ENCODE measurements at places on chromosomes 3 and 15. TPM values are rescaled to one million over a fixed set of nuclear protein-coding genes. Genes with fewer than 3 reads are reported as not detected.

The PHLDB2 gene
- 21.1 TPM for total RNA-seq

The NEK10 gene
- total RNA-seq = 1.2 TPM

The HYAL1 gene
- total RNA-seq = 0.38 TPM

The LDHAL6B gene
- total RNA-seq = not detected

The CD200 gene
- not detected for total RNA-seq

The HIGD2B gene
- not detected for total RNA-seq

The PCLAF gene
- total RNA-seq = 155 TPM

The GRM7 gene
- total RNA-seq = not detected

The TRNT1 gene
- 31.0 TPM for total RNA-seq

The CLEC3B gene
- total RNA-seq = not detected

The TMEM202 gene
- not detected for total RNA-seq

The GABRR3 gene
- not detected for total RNA-seq

The MESP2 gene
- 0.51 TPM for total RNA-seq

The ADAMTS17 gene
- total RNA-seq = 0.06 TPM

The IVD gene
- 13.6 TPM for total RNA-seq

The CCR8 gene
- total RNA-seq = not detected

The AADACL2 gene
- total RNA-seq = not detected

The MST1R gene
- total RNA-seq = 7.5 TPM

The FBXO40 gene
- total RNA-seq = not detected

The SLC24A5 gene
- total RNA-seq = not detected

The SORD gene
- 31.3 TPM for total RNA-seq

The TM4SF4 gene
- total RNA-seq = 30.7 TPM

The SPSB4 gene
- not detected for total RNA-seq

The TMIE gene
- 0.17 TPM for total RNA-seq

The FBXW12 gene
- not detected for total RNA-seq

The GHSR gene
- not detected for total RNA-seq

The MYH15 gene
- total RNA-seq = 0.27 TPM

The SIDT1 gene
- 0.38 TPM for total RNA-seq

The TTBK2 gene
- 2.2 TPM for total RNA-seq

The ACOX2 gene
- total RNA-seq = 9.1 TPM

The SUCNR1 gene
- not detected for total RNA-seq

The CMSS1 gene
- 55.5 TPM for total RNA-seq

The LMAN1L gene
- not detected for total RNA-seq

The GOLGA8B gene
- 16.5 TPM for total RNA-seq

The CPLX3 gene
- not detected for total RNA-seq

The WDR93 gene
- total RNA-seq = 0.28 TPM

The THBS1 gene
- total RNA-seq = 33.6 TPM

The SCG5 gene
- 2.1 TPM for total RNA-seq

The POPDC2 gene
- total RNA-seq = 0.18 TPM

The ALPK3 gene
- total RNA-seq = 0.03 TPM

The HMCES gene
- total RNA-seq = 41.7 TPM

The CNTN3 gene
- total RNA-seq = not detected

The ACAD9 gene
- 24.9 TPM for total RNA-seq

The EXD1 gene
- not detected for total RNA-seq

Measured in A549 treated with CpdA at 1 μM for 4 hours (cell line).